ENCODE measurements at places on chromosomes 12 and 14.

DNA sequence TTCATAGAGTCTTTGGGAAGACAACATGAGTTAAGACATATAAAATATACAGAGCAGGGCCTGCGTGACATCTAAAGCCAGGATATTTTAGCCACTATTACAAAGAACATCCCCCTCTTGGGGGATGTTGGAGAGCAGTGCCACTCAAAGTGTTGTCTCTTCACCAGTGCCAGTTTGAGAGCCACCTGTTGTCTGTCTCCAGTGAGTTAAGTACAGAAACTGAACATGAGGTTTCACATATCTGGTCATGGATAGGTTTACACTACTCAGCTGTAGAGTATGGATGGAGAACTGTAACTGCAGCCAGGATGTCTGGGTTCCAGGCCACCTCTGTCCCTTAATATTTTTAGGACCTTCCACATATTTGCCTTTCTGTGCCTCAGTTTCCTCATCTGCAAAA, 39.1 kb downstream of the RNFT2 start:
- no peak for DNase-seq

DNA sequence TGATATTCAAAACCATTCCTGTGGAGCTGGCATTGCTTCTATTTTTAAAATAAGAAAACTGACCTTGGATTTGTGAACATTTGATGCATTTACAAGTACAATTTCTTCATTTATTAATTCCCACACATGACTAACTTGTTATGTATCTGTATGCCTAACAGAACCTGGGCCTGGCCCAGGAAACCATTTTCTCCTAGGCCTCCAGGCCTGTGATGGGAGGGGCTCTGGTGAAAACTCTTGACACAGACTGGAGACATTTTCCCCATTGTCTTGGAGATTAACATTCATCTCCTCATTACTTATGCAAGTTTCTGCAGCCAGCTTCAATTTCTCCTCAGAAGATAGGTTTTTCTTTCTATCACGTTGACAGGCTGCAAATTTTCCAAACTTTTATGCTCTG, 42.0 kb downstream of the GLIPR1L2 start:
- DNase-seq: no peak

DNA sequence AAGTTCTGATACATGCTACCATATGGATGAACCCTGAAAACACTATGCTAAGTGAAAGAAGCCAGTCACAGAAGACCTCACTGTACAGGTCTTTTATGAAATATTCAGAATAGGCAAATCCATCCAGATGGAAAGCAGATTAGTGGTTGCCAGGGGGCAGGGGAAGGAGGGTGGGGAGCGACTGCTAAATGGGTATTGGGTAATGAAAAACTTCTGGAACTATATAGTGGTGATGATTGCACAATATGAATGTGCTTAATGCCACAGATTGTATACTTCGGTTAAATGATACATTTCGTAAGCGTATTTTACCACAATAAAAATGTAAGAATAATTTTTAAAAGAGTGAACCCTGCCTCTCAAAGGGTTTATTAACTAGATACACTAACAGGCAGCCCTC, 11.8 kb upstream of the KSR2 start:
- DNase-seq: no peak

DNA sequence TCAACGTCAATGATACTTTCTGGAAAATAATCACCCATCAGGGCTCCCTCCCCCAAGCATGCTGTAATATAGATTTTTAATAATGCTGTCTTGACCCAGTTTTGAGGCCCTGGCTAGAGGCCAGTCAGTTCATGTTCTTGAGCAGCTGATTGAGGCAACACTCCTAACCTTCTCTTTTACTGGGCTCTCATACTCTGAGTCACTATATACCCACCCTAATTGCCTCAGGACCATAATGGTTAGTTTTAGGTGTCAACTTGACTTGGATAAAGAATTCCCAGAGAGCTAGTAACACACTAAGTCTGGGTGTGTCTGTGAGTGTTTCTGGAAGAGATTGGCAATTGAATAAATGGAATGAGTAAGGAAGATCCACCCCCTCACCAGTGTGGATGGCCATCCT, 527.0 kb upstream of the ATP2B1 start:
- no peak for DNase-seq

DNA sequence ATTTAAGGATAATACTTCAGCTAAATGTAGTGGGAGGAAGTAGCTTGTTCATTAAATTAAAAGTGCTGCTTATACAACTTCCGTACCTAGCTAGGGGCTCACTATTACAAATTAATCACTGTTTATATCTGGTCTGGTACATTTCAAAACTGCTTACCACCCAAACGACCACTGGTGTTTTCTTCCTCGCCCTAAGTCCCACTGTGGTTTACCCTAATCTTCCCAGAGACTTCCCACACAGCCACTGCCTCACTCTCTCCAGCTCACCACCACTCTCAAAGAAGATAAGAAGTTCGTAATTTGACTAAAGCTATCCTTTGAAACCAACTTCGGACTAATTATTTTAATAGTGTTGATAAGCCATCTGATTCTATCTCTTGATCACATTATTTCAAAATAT, 62.6 kb downstream of the PLXNC1 start:
- DNase-seq: no peak

DNA sequence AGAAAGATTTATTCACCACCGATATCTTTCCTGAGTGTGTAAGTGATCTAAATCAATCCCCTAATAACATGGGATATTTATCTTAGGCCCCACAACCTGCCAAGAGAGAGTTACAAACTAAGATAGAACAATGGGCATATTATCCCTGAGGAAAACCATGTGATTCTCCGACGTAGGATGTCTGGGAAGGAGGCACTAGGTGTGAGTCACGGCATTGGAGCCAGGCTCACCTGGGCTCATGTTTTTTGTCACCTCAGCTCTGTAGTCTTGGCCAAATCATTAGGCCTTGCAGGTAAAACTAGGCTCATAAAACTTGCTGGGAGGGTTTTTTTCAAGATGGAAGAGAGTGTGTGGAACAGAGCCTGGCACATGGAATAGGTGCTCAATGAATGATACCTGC, 129.7 kb upstream of the PLEKHG7 start:
- no peak for DNase-seq

- DNase-seq: no peak
These were observed 54.0 kb downstream of the ZNF641 start for GRCh38 chr12:48296586-48297282.

DNA sequence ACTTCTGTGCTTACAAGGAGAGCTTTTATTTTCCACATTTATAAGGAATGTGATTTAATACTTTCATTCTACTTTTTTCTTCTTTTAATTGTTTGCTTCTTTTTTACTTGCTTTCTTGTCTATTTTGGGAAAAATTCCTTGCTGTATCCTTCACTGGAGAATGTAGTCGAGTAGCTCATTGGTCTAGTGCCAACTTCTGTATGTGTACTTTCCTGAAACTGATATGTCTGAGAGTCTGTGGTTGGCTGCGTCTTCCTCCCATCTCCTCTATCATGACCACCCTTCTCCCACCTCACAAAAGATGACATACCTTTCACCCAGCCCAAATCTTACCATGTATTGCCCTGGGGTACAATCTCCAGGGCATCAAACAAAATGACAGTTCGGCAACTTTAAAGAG, 51.8 kb downstream of the MSRB3 start:
- DNase-seq: no peak

GRCh38 chr14:20556500-20557211, 4.2 kb downstream of the RNASE9 start:
- DNase-seq: no peak

GRCh38 chr14:74395094-74395493, 30.9 kb downstream of the SYNDIG1L start:
- DNase-seq: no peak

- no peak for DNase-seq
These were observed 42.0 kb downstream of the AREL1 start for GRCh38 chr14:74670726-74671411.

GRCh38 chr12:111390910-111391309, 14.8 kb upstream of the SH2B3 start:
- DNase-seq: no peak

DNA sequence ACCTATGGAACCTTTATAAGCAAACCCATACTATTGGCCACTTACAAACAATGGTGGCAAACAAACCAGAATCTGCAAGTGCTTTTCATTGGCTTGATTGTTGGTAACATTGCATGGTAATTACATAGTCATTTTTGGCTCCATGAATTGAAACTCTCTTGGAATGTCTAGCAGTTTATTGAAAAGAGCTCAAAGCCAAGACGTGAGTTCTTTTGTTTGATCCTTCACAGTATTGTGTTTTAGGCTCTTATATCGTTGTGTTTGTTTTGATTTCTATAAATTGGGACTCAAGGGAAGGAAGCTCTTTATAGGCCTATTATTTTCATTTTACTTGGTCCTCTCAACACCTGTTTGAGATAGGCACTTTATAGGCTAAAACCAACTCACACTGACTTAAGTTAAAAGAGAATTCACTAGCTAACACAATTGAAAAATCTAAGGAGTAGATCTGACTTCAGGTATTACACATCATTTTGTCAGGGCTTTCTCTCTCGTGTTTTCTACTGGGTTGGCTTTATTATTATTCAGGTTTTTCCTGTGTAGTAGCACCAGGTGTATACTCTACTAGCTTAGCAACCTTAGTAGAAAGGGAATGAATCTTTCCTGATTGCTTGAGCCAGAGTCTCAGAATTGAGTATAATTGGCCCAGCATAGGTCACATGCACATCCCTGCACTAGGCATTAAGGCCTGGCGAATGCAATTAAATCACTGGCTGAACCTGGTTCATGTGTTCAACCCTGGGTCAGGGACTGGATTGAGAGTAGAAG, 341.4 kb downstream of the RAD51B start:
- DNase-seq: no peak

GRCh38 chr12:15919418-15919817, 8.3 kb downstream of the DERA start:
- DNase-seq: no peak

- no peak for DNase-seq
These were observed 21.4 kb downstream of the SYNE3 start for GRCh38 chr14:95495076-95495475.

DNA sequence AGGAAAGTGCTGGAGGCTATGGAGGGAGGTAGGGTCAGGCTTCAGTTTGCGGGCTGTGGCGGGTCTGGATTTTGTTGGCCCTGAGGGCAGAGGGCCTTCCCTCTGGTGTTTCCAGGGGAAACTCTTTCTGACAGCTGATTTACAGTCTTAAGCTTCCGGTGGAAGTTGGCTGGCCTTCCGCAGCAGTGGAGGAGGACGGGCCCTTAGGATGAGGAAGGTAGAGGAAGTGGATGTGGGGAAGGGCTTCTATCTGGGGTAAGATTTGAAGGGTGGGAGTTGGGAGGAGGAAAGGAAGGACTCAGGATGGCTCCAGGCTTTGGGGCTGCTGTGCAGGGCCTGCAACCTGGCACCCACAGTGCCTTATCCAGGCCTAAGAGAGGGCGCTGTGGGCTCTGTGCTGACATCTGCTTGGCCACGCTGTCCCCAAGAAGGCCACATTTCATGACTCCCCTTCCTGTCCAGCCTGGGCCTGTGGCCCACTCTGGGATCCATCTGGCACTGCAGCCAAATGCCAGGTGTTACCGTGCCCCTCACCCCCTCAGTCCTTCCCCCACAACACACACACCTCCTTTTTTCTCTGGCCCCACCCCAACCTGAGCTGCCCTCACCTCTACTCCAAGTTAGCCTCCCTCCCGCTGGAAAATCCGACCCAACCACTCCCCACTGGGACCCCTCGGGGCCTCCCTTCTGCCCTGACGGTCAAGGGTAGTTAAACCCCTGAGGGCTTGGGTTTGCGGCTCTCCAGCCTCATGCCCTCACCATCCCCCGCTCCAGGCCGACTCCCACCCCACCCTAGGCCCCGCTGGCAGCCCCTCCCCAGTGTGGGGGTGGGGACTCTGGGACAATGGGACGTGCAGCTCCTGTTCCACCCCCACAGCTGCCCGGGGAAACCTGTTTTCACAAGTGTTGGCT, 7.7 kb upstream of the PPP1R13B start:
- no peak for DNase-seq

DNA sequence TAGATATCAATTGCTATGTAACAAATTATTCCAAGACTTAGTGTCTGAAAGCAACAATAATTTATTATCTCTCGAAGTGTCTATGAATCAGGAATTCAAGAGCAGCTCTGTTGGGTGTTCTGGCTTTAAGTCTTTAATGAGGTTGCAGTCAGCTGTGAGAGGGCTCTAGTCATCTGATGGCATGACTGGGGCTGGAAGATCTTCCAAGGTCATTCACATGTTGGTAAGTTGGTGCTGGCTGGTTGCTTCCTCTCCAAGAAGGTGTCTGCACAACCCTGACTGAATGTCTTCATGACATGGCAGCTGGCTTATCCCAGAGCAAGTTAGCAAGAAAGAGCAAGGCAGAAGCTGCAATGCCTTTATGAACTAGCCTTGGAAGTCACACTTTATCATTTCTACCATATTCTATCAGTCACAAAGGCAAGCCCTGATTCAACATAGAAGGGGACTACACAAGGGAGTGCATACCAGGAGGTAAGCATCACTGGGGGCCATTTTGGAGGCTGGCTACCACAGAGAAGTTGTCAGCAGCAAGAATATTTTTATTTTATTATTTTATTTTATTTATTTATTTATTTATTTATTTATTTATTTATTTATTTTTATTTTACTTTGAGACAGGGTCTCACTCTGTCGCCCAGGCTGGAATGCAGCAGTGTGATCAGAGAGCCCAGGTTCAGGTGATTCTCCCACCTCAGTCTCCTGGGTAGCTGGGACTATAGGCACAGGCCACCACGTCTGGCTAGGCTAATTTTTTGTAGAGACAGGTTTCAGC, 7.6 kb upstream of the SLC38A2 start:
- DNase-seq: no peak

DNA sequence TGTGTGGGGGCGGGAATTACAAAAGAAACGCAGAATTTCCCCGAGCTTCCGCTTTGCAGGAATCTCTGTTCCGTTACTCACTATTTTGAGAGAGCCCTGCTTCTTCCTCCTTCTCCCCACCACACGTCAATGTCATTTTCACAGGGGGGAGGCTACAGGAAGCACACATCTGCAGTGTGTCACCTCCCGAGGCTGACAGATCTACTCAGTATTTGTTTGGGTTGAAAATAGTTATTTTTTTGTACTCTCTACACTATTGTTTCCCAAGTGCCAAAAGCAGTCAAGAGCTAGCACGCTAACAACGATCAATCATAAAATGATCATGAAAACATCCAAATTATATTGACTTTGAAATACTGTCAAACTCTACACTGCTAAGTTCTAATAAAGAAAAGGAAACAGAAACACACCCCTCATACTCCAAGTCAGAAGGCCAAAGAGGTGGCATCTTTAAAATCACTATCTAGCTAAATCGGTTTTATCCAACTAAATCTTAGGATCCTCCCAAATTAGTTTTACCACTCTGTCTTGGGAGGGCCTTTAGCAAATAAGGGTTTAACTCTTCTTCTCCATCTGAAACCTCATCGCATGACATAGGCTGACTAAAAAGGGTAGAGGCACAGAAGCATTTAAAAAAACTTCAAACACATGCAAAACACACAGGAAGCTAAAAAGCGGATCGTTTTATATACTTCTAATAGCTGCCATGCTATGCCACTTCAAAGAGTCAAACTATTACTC, 51.8 kb downstream of the FOXN3 start:
- DNase-seq: no peak

GRCh38 chr12:56546680-56547079, 25.1 kb downstream of the RBMS2 start:
- DNase-seq: no peak

- no peak for DNase-seq
These were observed 11.2 kb upstream of the AK7 start for GRCh38 chr14:96380735-96381134.

Measured in vagina (tissue), 2 donors.